ENCODE measurements at places on chromosomes 12 and 14.

GRCh38 chr14:56561606-56562005, 18.0 kb upstream of the TMEM260 start:
- no peak for DNase-seq

DNA sequence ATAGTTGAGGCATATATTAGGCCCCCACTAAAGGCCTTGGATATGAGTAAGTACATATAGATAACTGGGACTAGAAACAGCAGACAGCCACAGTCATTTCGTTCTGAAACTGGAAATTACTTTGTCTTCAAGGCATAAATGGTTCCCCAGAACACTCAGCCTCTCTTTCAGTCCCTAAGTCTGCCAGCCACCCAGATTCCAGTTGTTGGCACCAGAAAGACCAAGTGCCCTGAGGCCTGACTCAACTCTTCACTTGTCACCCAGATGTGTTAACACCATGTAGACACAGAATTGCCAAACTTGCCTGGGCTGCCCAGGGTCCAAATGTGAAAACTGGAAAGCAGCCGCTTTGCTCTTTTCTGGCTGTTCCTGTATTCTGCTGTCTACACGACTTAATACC, 3.0 kb upstream of the LGALS3 start:
- DNase-seq: no peak

- no peak for DNase-seq
Observed at GRCh38 chr12:29552994-29553748, 55.7 kb upstream of the OVCH1 start.

DNA sequence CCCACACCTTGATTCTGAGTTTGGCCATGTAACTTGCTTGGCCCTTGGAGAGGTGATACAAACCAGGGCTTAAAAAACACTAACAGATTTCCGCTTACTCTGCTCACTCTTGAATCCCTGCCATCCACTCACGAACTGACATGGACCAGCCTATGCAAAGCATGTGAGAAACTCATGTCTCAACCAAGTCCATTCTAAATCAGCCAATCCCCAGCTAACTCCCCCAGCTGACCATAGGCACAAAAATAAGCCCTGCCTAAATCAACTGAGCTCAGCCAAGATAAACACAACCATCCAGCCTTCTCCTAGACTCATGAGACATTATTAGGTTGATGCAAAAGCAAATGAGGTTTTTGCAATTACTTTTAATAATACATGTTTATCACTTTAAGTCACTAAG, 353.9 kb upstream of the TBX3 start:
- DNase-seq: no peak

DNA sequence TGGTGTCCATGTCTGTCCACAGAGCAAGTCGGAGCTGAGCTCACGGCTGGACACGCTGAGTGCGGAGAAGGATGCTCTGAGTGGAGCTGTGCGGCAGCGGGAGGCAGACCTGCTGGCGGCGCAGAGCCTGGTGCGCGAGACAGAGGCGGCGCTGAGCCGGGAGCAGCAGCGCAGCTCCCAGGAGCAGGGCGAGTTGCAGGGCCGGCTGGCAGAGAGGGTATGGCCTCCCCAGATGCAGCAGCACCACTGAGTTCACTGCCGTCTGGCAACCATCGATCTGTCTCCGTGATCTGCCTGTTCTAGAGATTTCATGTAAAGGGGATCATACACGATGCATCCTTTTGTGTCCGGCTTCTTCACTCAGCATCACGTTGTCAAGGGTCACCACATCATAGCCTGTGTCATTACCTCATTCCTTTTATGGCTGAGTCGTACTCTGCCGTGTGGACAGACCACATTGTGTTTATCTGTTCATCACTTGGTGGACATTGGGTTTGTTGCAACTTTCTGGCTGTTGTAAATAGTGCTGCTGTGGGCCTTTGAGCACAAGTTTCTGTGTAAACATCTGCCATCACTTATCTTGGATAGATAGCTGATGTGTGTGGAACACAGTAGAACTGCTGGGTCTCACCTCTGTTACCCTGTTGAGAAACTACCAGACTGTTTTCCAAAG, 21.9 kb downstream of the HIP1R start:
- no peak for DNase-seq

DNA sequence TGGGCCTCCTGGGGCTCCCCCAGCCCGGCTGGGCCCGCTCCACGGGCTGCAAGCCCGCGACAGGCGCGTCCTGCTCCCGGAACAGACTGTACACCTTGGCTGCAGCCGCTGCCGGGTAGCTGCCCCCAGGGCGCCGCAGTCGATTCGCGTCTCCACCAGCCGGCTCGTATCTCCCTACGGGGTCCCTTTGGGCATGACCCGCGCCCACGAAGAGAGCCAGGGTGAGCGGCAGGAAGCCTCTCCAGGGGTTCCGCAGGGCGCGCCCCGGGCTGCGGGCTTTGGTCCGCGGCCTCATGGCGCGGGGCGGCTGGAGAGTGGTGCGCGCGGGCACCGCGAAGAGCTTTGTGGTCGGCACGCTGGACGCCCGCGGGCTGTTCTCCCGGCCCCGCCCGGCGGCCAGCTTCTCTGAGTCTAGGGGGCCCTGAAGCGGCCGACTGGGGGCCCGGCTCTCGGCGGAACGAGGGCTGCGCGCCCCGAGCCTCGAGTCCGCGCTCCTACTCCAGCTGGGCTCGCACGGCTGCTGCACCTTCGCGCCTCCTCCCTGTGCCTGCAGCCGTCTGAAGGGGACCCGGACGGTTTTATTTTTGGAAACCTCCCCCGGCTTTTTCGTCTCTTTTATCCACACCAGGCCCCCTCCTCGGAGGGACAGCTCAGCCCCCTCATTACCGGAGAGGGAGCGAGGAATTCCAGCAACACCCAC, at the start of gene LTBP2:
Gene LTBP2, minus strand, starts transcription at position 588 of the 700 bp plus-strand sequence. Its CDS starts 293 bp downstream, at position 295.
- DNase-seq: no peak

DNA sequence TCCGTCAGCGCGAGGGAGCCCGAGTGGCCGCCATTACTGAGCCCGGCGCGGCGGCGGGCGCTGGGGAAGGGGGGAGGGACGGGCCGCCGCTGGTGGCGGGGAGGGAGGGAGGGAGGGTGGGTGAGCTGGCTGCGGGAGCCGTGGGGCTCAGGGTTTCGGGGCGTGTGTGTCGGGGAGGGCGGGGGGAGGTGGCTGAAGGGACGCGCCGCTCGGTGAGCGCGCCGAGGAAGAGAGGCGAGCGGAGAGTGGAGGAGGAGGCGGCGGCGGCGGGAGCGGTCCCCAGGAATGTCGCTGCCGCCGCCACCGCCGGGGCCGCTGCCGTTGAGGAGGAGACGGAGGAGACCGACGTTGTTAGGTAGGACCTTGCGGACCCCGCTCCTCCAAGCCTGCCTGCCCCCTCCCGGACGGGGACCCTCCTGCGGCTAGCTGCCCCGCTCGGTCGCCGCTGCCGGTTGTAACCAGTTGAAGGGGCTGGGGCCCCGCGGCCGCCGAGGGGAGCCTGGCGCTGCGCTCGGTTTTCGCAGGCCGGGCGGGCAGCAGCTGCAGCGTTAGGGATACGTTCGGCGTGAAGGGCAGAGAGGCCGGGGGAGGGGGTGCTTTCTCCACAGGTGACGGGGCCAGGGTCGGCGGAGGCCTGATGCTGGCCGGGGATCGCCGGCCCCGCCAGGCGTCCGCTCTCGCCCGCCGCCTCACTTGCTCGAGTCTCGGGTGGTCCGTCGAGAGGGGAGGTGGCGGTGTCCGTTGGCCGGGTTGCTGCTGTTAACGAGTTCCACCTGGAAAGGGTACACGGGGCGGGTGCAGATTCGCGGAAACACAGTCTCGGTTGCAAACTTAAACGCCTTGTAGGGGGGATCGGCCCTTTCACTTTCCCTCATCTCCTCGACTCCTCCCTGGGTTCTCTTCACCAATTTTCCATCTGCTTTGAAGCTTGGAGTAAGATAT, at the start of gene ARHGAP5:
Gene ARHGAP5, plus strand, starts transcription at position 224 of the 942 bp plus-strand sequence. CDS start 13,366 bp downstream, outside the sequence.
- peak; percentile 65 for DNase-seq

DNA sequence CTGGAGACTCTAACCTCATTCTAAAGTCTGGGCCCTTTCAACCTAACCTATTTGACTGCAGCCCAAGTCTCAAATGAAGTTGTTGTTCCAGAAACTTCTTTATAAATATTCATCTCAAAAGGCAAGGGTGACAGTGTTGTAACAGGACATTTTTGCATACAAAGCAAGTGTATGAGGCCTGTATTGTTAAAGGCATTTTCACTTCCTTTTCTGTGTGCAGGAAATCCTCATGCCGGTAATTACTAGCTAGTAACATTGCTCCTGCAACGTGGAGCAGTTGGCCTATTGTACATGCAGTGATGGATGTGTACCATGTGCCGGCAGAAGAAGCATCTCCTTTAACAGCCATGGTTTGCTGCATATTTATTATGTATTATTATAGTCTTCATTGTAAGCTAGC, 156.5 kb upstream of the RMST start:
- no peak for DNase-seq

Measured in KBM-7 (cell line).